ENCODE measurements at places on chromosomes 13 and 19.

DNA sequence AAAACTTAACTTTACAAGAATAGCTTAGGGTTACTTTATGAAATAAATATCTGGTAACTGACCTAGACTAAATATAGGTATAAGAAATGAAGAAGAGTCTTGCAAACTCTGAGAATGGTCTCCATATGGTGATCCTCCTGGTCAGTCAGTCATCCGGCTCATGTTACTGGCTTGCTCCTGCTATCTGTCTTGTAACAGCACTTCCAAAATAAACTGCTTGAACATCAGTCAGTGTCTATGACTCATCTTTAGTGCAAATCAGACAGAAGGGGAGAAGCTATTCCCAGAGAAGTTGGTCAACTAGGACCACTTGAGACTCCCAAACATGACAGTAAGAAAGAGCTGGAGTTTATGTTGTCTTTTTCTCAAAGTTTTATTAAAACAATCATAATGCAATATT lies 1550.9 kb downstream of the PCDH9 start:
- no peak for DNase-seq

GRCh38 chr19:57314146-57314545 lies 6.1 kb upstream of the ZNF543 start:
- no peak for DNase-seq

DNA sequence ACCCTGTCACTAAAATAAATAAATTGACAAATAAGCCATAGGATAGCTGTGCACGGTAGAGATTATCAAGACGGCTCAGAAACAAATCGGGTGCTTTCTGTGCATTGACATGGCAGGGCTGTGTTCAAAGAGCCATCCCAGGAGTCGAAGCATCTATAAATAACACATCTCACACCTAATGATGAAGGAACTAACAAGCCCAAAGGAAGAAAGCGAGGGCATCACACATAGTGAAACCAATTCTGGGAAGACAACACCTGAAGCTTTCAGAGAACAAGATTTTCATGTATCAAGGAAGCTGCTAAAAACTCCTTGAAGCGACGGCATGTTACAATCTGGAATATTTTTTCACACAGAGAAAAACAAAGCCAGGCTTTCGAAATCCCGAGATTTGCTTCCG lies 36.1 kb downstream of the KLF2 start:
- DNase-seq: no peak

- DNase-seq: peak; percentile 59
These were observed 2.9 kb upstream of the PCDH8 start for GRCh38 chr13:52851137-52851962.

DNA sequence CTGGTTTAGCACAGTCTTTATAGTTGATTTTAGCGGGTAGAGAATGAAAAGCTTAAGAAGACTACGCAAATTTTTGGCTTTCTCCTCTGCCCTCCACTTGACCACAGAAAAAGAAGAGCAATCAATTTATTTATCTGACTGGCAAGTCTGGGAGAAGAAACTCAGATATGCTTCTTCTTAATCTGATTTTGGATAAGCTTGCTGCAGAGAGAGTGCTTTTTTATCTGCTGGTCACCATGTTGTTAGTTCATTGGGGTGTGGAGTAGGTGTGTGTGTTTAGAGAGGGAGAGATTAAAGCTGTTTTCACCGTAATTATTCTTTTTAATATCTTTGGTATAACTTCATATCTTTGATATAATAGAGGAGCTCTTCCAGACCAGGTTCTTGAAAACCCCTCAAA lies 471.4 kb upstream of the SLC10A2 start:
- no peak for DNase-seq

All from Caki2 (cell line).